ENCODE measurements at places on chromosomes 11 and 22.
A peak's percentile ranks its signal among the peaks of the same experiment; 100 is the strongest.

- no peak for DNase-seq
These were observed 752.3 kb downstream of the OPCML start for GRCh38 chr11:132780046-132780445.

- no peak for DNase-seq
These were observed 74.8 kb downstream of the ARHGAP42 start for GRCh38 chr11:100761841-100762240.

- no peak for DNase-seq
These were observed 384.5 kb downstream of the TBC1D22A start for GRCh38 chr22:47146941-47147340.

DNA sequence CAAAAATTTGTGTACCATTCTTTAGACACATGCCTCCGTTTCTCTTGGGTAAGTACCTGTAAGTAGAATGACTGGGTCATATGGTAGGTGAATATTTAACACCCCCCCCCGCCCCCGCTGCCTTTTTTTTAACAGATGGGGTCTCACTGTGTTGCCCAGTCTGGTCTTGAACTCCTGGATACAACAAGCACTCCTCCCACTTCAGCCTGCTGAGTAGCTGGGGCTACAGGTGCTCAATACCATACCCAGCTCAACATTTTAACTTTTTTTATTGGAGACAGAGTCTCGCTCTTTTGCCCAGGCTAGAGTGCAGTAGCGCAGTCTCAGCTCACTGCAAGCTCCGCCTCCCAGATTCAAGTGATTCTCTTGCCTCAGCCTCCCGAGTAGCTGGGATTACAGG, 32.5 kb downstream of the CECR2 start:
- no peak for DNase-seq

- DNase-seq, result no peak
These were observed 108.8 kb upstream of the CD44 start for GRCh38 chr11:35029979-35030682.

- no peak for DNase-seq
These were observed 55.5 kb downstream of the ABTB2 start for GRCh38 chr11:34302046-34302921.

DNA sequence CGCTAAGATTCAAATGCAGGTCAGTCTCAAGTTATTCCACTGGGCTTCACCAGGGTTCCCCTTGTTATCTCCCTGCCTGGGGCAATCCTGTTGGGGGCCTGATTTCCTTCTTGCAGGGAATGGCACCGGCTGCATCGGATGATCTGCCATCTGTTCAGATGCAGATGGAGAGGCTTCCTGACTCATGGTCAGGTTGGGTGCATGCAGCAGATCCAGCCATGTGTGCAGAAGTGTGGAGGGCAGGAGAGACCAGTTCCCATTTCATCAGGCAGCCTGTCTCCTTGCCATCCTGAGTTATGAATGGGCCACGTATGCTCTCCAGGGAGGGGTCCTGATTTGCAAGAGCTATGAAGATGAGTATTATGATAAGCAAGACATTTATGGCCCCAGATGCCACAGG, 161.2 kb upstream of the PLET1 start:
- no peak for DNase-seq

DNA sequence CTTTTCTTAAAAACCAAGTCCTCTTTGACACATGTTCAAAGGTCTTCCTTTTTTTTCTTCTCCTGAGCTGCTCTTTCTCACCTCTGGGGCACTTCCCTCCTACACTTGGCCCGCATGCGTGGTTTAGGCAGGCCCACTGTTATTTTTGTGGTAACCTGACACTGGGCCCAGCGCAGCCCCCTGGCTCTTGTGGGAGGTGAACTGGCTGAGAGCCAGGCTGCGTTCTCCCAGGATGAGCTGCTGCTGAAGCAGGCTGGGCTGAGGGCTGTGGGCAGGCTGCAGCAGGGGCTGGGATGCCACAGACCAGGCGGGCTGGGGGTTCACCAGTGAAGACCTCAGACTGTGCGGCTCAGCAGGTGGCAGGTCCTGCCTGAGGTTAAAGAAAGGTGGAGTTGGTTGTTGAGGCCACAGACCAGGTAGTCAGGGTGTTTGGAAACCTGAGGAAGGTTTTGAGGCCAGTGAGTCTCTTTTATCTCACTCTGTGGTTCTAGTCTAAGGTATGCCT, 72.4 kb downstream of the TEAD1 start:
- no peak for DNase-seq

DNA sequence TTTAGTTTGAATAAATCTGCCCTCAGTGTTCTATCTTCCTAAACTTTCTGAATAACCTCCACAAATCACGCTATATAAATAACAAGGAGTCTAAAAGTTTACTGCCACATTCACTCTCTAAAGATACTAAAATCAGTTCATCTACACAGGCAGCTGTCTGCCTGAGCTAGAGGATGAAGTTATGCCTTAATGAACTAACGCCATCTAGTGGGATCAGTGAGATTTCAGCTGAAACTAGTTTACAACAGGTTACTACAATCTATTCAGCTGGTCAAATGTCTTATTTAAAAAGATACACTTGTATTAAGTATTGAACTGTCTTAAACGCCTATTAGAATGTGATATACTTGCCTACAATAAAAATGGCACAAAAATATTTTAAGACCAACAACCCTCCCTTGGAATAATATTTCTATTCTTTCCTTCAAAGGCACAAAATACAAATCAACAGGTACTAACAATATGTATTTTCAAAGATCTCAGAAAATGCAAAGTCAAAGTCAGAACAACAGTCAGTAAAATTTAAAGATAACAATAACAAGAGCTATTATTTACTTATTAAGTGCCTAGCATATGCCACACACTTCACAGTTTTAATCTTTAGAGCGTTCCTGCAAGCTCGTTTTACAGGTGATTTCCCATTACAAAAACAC, 84.1 kb downstream of the LARGE2 start:
- peak; percentile 87 for DNase-seq

DNA sequence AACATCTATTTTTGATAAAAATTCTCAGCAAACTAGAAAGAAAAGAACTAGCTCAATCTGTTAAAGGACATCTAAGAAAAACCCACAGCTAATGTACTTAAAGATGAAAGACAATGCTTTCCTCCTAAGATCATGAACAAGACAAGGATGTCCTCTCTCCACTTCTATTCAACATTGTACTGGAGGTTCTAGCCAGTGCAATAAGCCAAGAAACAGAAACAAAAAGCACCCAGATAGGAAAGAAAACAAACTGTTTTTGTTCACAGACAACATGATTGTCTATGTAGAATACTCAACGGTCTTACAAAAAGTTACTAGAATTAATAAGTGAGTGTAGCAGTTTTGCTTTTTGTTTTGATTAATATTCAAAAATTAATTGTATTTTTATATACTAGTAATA, 7.8 kb downstream of the CD3D start:
- DNase-seq, result no peak

DNA sequence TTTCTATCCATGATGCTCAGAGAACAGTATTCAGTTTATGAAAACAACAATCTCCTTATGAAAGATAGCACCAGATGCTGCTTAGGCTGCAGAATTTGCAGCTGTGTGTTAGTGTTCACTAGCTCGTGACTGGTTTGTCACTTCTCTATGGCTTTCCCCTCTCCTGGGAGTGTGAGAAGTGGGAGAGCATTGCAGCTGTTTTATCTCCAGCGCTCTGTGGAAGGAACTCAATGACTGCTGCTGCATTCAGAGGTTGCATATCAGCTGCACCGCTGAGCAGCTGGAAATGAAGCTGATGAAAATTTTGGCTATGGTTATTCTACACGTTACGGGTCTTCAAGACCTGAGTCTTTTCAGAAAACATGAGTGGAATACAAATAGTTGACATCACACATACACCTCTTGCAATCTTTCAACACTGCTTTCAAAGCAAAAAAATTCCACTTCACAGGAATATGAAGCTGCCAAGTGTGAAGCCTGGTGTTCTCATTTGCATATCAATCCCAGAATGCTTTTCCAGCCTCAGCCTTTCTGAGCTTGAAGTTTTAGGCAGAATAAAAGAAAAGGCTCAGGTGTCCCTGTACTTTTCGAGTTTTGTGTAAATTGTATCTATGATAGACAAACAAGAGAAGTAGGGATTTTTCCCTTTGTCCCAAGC, 149.3 kb upstream of the DDI1 start:
- DNase-seq, result peak; percentile 80

GRCh38 chr22:22425356-22425755, 83.2 kb downstream of the ZNF280B start:
- DNase-seq, result no peak

GRCh38 chr11:36006556-36006955, 62.7 kb downstream of the LDLRAD3 start:
- no peak for DNase-seq

All from NAMALWA (cell line).